Thyroid gland (tissue), 4 donors: ENCODE measurements at places on chromosomes 11 and 22.

GRCh38 chr11:35367491-35367890 lies 51.9 kb downstream of the SLC1A2 start:
- no peak for DNase-seq

GRCh38 chr11:62554387-62555167 lies 8.0 kb upstream of the AHNAK start:
- peak; percentile 89 for DNase-seq

GRCh38 chr11:107218123-107219013 lies 200.1 kb upstream of the GUCY1A2 start:
- no peak for DNase-seq

- DNase-seq: no peak
Observed at GRCh38 chr22:50007057-50007511, 5.5 kb downstream of the IL17REL start.

DNA sequence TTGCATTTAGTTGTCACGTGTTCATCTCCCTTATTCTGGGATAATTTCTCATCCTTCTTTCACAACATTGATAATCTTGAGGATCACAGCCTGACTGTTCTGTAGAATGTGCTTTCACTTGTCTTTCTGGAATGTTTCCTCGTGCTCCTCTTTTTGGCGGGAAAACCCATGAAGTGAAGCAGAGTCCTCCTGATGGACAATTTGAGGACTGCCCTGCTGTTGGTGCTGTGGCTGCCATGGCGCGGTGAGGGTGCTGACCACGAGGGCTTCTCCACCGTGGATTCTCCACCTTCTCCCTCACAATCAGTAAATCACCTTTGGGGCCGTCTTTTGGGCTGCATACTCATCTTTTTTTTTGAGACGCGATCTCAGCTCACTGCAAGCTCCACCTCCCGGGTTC lies 946.9 kb downstream of the BRD1 start:
- no peak for DNase-seq

GRCh38 chr11:45936511-45937054 lies 14.1 kb downstream of the LARGE2 start:
- DNase-seq: no peak

- peak; percentile 99 for DNase-seq
Observed at GRCh38 chr11:57778318-57779037, 16.9 kb downstream of the CTNND1 start.

GRCh38 chr11:8034604-8035190 lies 46.3 kb upstream of the TUB start:
- no peak for DNase-seq

DNA sequence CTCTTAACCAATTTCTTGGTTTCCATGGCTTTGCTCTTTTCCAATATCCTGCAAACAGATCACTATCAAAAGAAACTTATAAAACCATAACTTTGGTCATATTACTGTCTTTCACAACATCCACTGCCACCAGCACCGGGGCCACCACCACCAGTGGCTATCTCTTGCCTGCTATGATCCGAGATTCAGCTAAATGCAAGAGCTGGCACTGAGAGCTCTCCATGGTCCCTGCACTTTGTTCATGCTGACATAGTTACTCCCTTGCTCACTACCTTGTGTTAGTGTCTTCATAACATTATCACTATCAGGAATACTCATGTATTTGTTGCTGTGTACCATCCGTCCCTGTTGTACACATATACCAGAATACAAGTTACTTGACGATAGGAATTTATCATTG lies 299.0 kb downstream of the ETS1 start:
- DNase-seq: no peak

- no peak for DNase-seq
Observed at GRCh38 chr11:35721651-35722282, 59.2 kb downstream of the TRIM44 start.
